HS-5 (cell line): ENCODE measurements at places on chromosomes 7 and 10.

DNA sequence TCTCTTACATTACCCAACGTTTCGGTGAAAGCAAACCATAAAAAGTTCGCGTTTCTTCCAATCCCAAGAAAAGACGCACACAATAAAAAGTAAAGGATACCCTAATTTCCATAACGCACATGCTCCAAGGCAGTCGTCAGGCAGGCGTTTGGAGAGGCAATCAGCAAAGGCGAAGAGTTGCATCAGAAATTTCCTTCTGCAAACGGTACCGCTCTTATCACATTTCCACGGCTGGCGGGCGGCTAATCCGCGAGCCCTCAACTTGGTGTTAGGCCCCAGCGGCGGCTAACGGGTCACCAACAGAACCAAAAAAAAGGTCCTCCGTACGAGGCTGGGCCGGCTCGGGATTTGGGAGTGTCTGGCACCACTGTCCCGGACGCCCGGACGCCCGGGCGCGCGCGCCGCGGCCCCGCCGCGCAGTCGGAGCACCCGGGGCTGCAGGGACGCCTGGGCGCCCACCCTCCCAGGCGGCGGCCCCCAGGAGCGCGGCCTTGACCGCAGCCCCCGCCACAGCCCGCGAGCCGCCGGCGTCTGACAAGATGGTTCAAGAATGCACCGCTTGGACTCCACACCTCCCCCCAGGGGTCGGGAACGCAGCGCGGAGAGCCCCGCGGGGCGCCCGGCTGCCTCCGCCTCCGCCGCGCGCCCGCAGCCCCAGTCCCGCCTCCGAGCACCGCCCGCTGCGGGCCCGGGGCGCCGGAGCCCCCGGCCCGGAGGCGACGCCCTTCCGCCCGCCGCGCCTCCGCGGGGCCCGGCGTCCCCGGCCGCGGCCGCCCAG lies 9.8 kb upstream of the GRB10 start:
- DNase-seq, result no peak

DNA sequence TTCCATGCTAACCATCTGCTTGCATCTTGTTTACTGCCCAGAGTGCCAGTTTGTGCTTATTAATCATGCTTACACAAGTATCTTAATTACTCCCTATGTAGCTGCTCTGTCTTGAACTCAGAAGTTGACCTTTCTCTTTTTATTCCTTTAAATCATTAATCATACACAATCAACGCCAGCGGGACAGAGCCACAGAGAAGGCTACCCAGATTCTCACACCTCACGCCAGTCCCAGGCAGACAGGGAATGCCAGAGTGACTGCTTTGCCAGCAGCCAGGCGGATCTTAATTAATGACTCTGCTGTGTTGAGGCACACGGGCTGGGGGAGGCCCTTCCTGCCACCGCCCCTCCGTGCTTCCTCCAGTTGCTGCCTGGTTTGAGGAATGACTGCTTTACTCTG lies 229.4 kb downstream of the LRMDA start:
- no peak for DNase-seq

DNA sequence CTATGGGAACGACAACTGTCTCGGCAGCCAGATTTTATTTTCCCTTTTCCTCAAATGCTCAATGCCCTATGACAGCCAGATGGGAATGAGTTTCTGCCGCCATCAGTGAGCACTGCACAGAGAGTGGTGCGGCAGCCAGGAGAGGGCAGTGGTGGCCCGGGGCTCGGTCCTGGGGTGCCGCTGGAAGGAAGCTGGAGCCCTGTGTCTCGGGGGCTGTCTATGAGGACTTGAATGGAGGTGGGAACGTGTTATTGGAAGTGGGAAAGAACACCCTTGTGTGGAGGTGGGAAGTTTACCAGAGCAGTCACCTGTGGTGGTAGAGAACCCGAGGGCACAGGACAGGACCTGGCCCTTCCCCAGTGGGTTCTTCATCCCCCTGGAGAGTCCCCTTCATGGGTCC lies 35.8 kb downstream of the JAKMIP3 start:
- DNase-seq, result no peak

DNA sequence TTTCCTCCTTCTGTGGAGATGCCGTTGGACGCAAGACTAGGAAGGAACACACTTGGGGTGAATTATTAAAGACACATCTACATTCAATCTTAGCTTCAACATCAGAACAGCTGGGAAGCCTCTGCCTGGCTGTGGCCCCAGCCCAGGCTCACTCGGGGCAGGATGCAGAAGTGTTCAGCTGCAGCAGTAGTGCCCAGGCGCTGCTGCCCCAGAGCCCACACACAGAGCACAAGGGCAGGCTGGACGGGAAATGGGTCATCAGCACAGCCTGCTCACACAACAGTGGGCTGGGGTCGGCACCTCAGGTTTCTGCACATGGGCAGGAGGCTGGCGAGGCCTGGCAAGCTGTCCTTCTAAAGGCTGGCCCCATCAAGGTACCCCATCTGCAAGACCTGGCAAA lies 42.5 kb downstream of the NOD1 start:
- no peak for DNase-seq
